ENCODE measurements at places on chromosomes 2 and 18. TPM values are rescaled to one million over a fixed set of nuclear protein-coding genes. Genes with fewer than 3 reads are reported as not detected.

REEP1 gene
- 0.71 TPM for total RNA-seq

DNA sequence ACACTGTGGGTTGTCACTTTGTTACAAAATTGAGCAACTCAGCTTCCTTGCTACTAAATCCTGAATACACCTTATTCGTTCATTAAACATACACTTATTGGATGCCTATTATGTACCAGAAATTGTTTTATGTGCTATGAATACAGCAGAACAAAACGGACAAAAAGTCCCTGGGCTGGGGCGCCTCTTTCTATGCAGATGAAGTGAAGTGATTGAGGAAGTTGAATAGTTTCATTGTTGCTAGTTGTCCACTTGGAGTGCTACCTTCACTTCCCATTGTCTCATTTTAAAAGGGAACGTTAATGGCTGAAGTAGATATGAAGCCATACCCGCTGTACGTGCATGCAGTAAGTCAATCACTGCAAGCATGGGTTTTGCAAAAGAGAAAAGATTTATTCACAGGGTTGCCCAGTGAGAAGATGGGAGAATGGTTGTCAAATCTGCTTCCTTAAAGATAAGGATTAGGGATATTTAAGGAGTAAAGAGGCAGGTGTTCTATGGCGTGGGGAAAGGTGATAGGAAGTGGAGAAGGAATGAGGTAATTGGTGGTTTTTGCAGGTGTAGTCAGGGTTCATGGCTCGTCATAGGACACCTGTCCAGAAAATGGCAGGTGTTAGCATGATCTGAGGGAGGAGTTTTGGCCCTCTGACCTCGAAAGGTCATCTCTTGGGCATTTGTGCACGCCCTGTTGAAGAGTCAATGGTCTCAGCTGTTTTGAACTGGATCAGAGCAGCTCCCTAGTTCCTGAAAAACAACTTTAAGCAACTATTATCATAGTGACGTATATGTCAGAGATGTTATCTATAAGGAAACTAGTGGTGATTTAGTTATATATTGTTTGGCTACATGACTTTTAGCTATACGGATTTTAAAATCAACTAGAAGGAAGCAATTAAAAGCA, 23.5 kb downstream of the TRPM8 start:
- no peaks in the 10 kb centered on the region for H3K36me3 ChIP-seq
- H3K27ac ChIP-seq: no peak overlapping the region
- no peaks in the 10 kb centered on the region for H3K4me1 ChIP-seq
- H3K4me3 ChIP-seq: no peak overlapping the region

- H3K4me1 ChIP-seq: peaks cover 34% of the 10 kb centered on the region
- H3K27ac ChIP-seq: peak overlapping the region; percentile 73
- H3K27me3 ChIP-seq: no peaks in the 10 kb centered on the region
Observed at GRCh38 chr18:80109676-80110078, 615 bp downstream of the ADNP2 start.

MRO gene
- total RNA-seq: not detected

GRCh38 chr18:7568426-7568825, 1.3 kb downstream of the PTPRM start:
- H3K4me1 ChIP-seq: peaks cover 7% of the 10 kb centered on the region
- no peaks in the 10 kb centered on the region for H3K36me3 ChIP-seq
- no peak overlapping the region for H3K27ac ChIP-seq

- no peak overlapping the region for H3K27ac ChIP-seq
- no peaks in the 10 kb centered on the region for H3K36me3 ChIP-seq
- no peak for DNase-seq
- H3K4me1 ChIP-seq: no peaks in the 10 kb centered on the region
- no peak overlapping the region for H3K4me3 ChIP-seq
- H3K27me3 ChIP-seq: peaks cover 16% of the 10 kb centered on the region
Observed at GRCh38 chr2:36737131-36737750, 40.7 kb downstream of the VIT start.

- H3K27ac ChIP-seq: no peak overlapping the region
- H3K4me3 ChIP-seq: peak overlapping the region; percentile 17
- no peak for DNase-seq
- peaks cover 32% of the 10 kb centered on the region for H3K4me1 ChIP-seq
- H3K27me3 ChIP-seq: peaks cover 62% of the 10 kb centered on the region
Observed at GRCh38 chr2:174336501-174337336, 2.0 kb downstream of the SP9 start.

ALLC gene
- not detected for total RNA-seq

CRYBA2 gene
- not detected for total RNA-seq

DNA sequence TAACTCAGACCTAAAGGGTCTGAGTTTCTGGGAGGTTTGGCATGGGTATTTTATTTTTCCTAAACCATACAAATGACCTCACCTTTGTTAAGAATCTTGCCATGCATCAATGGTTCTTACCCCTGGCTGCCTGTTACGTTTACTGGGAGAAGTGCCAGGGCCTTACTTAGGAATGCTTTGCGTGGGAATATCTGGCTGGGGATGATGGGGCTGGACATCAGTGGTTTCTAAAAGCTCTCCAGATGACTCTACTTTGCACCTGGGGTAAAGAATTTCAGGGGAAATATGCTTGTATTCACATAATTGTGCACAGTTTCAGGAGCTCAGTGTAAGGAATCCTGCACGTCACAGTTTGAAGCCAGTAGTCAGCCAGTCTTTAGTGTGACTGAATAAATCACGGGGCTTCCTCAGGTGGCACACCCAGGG, 18.2 kb upstream of the DAW1 start:
- no peaks in the 10 kb centered on the region for H3K4me1 ChIP-seq
- no peaks in the 10 kb centered on the region for H3K27me3 ChIP-seq
- no peaks in the 10 kb centered on the region for H3K36me3 ChIP-seq
- no peak for DNase-seq

SKOR2 gene
- not detected for total RNA-seq
